Activated T-cell treated with anti-CD3 and anti-CD28 coated beads for 24 hours (primary cell): ENCODE measurements at places on chromosomes 5 and 9.

DNA sequence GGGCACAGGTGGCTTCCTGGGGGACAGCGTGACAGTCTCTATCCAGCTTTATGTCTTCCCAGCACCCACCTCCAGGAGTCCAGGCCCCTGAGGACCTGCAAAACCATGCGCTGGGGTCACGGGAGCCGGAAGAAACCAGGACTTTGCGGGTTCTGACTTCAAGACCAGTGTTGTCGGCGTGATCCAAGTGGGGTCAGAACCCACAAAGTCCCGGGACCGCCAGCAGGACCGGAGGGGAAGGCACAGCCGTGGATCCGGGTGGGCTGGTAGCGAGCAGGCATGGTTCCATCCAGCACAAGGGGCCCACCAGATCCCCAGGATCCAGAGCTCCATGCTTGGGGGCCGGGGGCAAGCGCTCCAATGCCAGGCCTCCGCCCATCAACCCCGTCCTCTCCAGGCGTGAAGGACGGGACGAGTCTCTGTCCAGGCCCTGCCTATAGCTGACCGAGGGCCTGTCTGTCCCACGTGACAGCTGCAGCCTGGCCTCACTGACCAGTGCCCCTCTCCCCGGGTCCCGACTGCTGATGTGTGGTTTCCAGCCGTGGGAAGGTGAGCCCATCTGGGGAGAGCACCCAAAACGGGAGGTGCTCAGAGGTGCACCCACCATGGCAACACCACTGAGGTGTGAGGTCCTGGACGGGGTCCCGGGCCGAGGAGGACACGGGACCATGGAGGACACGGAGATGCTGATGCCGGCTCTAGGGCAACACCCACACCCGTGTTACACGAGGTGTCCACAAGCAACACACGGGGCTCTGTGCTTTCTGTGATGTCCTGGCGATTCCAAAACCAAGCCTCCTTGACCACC lies 48.9 kb downstream of the SLC12A7 start:
- no peak for DNase-seq

- no peak for DNase-seq
Measured at GRCh38 chr9:88339317-88339716, 48.9 kb upstream of the SPIN1 start.

GRCh38 chr9:72721067-72721466 lies 199.7 kb downstream of the TMC1 start:
- DNase-seq: no peak

DNA sequence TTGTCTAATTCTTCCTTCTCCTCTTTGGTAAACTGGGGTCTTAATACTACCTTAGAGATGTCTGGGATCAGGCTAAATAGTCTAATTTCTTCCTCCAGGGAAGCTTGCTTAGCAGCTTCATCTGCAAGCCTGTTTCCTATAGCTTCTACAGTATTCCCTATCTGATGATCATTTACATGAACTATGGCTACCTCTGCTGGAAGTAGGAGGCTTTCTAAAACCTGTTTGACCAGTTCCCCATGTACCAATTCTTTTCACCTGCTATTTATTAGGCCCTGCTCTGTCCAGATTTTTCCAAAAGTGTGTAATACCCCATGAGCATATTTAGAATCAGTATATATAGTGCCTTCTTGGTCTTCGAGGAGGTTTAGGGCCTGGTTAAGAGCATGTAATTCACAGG lies 619.8 kb downstream of the HINT1 start:
- no peak for DNase-seq

- DNase-seq: no peak
Measured at GRCh38 chr5:52657247-52657645, 130.5 kb upstream of the ITGA1 start.

DNA sequence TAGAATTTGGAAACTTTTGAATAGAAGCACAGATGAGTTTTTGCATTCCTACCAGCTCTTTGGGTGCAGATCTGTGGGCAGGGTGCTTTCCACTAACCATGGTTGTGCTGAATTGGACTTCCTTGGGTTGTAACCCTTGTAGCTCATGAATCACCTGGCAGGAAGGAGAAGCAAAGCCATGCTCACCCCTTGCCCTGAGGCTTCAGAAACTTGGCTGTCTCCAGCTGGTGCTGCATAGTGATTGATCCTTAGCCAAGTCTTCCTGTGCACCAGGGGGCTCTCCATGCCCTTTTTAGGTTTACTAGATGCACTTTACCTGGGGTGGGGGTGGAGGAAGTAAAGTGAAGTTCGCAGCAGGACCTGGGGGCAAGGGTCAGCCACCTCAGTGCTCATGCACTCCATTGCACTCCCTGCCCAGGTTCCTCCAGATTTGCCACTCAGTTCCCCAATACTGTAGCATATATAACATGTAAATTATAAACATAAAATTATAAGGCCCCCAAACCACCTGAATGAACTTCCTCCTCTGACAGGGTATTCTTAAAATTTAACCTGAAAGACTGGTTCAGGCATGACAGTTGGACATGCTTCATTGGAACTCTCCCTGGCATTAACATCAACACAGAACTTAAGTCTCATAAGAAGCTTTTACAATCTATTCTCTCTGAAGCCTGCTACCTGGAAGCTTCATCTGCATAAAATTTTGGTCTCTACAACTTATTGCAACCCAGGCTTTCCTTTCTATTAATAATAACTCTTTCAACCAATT lies 25.8 kb upstream of the IFNA14 start:
- no peak for DNase-seq

- DNase-seq: peak; percentile 17
Measured at GRCh38 chr9:89919171-89919681, 314.4 kb downstream of the GADD45G start.

- DNase-seq: peak; percentile 62
Measured at GRCh38 chr9:136488247-136489214, 5.7 kb upstream of the SEC16A start.

DNA sequence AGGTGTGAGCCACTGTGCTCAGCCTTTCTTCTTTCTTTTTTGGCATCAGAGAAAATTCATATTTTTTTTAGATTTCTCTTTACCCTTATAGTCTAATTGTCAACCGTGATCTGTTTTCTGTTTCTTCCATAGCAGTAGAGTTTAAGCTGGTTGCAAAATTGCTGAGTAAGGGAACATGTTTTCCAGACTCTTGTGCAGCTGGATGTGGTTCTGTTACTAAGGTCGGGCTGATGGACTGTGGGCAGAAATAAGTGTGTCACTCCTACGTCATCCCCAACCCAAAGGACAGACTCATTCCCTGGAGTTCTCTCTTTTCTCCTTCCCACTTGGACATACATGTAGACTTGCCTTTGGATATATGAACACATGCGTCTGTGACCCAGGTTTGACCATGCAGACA lies 64.1 kb upstream of the GOLM1 start:
- no peak for DNase-seq

- DNase-seq: no peak
Measured at GRCh38 chr5:33641744-33642505, 201.2 kb downstream of the TARS1 start.

GRCh38 chr9:133067006-133067405 lies 5.2 kb downstream of the CEL start:
- no peak for DNase-seq

GRCh38 chr5:179620703-179621350 lies 2.6 kb downstream of the HNRNPH1 start:
- DNase-seq: no peak

GRCh38 chr5:113771483-113771882 lies 258.0 kb downstream of the YTHDC2 start:
- no peak for DNase-seq

DNA sequence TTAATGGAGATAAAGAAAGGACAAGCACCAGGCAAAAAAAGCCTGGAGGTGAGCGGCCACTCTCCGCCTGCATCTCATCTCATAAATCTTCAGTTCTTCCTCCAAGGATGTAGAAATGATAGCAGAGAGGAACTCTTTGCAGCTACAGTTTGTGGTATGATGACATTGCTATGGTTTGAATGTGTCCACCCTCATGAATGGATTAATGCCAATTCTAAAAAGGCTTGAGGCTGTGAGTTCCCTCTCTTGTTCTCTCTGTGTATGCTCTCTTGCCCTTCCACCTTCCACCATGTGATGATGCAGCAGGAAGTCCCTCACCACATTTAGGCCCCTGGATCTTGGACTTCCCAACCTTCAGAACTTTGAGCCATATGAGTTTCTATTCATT lies 126.4 kb downstream of the SPOCK1 start:
- DNase-seq: no peak

DNA sequence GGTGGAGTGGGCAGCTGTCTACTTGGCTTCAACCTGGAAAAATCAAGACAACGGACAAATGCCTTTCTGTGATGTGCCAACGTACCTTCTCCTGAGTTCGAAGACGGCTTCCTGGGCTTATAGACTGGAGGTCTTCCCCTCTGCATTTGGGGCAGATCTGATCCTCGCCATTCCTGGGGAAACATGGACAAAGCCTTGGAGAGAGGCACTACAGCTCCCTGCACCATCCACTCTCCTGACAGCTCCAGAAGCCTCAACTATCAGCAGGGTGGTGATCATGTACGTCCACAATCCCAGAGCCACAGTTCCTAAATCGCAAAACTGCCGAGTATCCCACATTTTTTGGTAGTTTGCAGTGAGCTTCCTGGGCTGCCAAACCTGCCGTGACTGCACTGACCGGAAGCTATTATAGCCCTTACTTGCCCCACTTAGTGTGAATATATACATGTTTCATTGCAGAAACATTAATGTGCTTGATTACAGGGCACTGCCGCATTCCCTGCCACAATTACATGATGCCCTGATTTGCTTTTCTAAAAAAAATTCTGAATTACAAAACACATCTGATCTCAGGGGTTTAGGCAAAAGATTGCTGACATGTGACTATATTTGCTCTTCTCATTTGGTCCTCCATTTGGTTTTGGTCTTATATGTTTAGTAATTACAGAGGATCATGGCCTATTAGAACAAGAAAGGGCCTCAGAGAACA lies 2.8 kb downstream of the TRAF1 start:
- DNase-seq: no peak

- no peak for DNase-seq
Measured at GRCh38 chr5:56512313-56512996, 279.3 kb upstream of the ANKRD55 start.
